ENCODE measurements at places on chromosomes 6 and 20.

GRCh38 chr6:138571181-138571580, 71.9 kb upstream of the NHSL1 start:
- DNase-seq = no peak

GRCh38 chr20:62935204-62935967, 2.6 kb upstream of the GID8 start:
- no peak for DNase-seq

- no peak for DNase-seq
These were observed 77.0 kb downstream of the TBX18 start for GRCh38 chr6:84687431-84687830.

- DNase-seq = no peak
These were observed 8.2 kb upstream of the SNX9 start for GRCh38 chr6:157814883-157815282.

GRCh38 chr6:41278699-41279405, 7.6 kb downstream of the TREM1 start:
- DNase-seq = peak; percentile 81

Data from Peyer's patch (tissue), 4 donors.